Mesenchymal stem cell (in vitro differentiated cells and primary cell): ENCODE measurements at places on chromosomes 4 and X.

GRCh38 chr4:39032218-39033085, at the start of gene TMEM156:
TSS of gene TMEM156 (minus strand) at chr4:39032409. CDS start at chr4:39032313, 96 bp downstream.
- no peaks in the 10 kb centered on the region for H3K36me3 ChIP-seq
- no peak within 1 kb of the TSS for H3K4me3 ChIP-seq
- H3K27ac ChIP-seq = peak within 1 kb of the TSS; percentile 72
- DNase-seq = peak; percentile 68
- no peaks in the 10 kb centered on the region for H3K27me3 ChIP-seq

DNA sequence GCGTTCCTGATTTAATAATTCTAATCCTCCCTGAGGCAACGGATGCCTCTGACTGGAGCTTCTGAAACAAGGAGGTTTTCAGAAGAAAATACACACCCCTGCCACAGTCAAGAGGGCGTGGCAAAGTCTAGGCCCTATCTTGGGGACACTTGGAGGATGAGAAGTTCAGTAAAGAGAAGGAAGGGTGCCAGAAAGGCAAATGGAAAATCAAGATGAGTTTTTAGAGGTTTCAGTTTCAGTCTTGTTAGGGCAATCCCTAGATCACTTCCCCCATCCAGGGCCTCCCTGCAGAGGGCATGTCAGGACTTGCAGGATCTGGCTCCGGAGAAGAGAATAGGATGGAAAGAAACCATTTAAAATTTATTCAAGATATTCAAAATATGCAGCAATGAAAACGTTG, 28.5 kb upstream of the FGF2 start:
- peak; percentile 92 for DNase-seq
- H3K4me1 ChIP-seq = peaks cover 2% of the 10 kb centered on the region
- no peaks in the 10 kb centered on the region for H3K27me3 ChIP-seq
- peak overlapping the region; percentile 36 for H3K4me3 ChIP-seq

DNA sequence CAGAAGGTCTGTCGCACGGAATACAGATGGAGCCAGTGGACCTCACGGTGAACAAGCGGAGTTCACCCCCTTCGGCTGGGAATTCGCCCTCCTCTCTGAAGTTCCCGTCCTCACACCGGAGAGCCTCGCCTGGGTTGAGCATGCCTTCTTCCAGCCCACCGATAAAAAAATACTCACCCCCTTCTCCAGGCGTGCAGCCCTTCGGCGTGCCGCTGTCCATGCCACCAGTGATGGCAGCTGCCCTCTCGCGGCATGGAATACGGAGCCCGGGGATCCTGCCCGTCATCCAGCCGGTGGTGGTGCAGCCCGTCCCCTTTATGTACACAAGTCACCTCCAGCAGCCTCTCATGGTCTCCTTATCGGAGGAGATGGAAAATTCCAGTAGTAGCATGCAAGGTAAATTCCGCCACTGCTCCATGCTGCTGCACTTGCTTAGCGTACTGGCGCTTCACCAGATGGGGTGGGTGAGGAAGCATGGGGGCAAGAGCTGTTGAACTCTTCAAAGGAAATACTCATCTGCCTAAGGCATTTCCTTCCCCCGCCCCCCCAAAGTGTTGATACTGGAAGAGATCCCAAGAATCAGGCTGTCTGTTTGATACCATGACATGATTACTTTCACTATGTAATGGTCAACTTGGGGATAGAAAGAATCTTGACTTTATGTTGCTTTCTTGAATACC, 24.8 kb downstream of the KLF3 start:
- H3K36me3 ChIP-seq = peaks cover 76% of the 10 kb centered on the region
- H3K27me3 ChIP-seq = no peaks in the 10 kb centered on the region
- H3K4me3 ChIP-seq = no peak overlapping the region
- no peak overlapping the region for H3K27ac ChIP-seq
- H3K4me1 ChIP-seq = no peaks in the 10 kb centered on the region

DNA sequence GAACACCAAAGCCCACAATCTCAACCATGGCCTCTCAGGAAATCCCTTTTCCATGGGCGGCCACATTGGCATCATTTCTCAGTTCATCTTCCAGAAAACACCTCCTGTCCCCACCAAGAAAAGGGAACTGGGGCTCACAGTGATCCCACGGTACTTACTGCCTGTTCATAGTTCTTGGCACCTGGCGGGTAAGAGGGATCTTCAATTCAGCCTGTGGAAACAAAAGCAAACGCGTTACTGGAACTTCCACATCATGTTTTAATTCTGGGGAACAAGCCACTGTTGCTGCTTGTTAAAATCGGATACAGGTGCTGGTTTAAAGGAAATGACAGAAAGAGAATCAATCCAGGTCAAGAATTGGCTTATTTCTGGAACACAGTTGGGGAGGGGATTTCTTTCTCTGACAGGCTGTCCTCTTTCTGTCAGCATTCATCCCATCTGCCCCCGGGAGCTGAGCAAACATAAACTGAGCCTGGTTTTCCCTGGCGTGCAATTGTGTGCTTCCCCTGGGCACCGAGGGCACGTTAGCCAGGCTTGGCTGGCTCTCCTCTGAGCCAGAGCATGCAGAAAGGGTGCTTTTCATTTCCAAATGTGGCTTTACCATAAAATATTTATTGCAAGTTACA, 16.8 kb downstream of the CLNK start:
- no peaks in the 10 kb centered on the region for H3K36me3 ChIP-seq
- peaks cover 29% of the 10 kb centered on the region for H3K27me3 ChIP-seq
- H3K27ac ChIP-seq = no peak overlapping the region
- peaks cover 2% of the 10 kb centered on the region for H3K4me1 ChIP-seq
- no peak overlapping the region for H3K4me3 ChIP-seq
- no peak for DNase-seq

- H3K27me3 ChIP-seq = no peaks in the 10 kb centered on the region
- H3K27ac ChIP-seq = no peak overlapping the region
- no peaks in the 10 kb centered on the region for H3K4me1 ChIP-seq
- no peak overlapping the region for H3K4me3 ChIP-seq
- no peaks in the 10 kb centered on the region for H3K36me3 ChIP-seq
Measured at GRCh38 chr4:16606691-16607090, 291.8 kb downstream of the LDB2 start.
